ENCODE measurements at places on chromosomes 1 and 21.

DNA sequence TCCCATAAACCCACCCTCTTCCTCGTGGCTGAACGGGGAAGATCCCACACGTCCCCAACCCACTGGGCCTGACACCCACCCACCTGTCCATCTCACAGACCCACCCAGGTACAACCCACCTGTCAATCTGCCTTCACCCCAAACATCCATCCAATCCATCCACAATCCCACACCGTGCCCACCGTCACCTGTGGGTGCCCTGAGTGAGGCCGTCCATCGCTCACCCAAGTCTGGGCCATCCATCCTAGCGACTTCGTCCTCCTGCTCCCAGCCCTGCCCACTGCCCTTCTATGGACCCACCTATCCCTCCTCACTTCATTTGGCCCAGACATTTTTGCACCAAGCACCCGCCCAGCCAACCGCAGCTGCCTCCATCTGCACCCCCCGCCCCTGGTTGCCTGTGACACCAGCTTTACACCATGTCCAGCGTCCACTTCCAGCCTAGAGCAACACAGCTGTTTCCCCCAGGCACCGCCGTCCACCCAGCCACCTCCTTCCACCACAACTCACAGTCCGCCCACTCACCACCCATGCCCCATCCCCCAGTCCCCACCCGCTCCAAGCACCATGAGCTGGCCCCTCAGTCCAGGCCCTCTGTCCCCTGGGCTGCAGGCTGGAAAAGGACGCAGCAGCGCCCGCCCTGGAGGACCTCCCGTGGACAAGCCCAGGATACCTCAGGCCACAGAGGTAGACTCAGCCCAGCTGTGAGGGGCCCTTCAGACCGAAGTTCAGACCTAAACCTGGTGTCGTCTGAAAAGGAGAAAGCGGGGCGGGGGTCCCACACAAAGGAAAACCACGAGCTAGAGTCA, 7.7 kb downstream of the TTLL10 start:
- no peak for DNase-seq

GRCh38 chr21:45596704-45597318, 46.7 kb upstream of the PCBP3 start:
- DNase-seq, result peak; percentile 76

- DNase-seq, result peak; percentile 58
Observed at GRCh38 chr1:152001631-152002584, 8.2 kb upstream of the S100A10 start.

DNA sequence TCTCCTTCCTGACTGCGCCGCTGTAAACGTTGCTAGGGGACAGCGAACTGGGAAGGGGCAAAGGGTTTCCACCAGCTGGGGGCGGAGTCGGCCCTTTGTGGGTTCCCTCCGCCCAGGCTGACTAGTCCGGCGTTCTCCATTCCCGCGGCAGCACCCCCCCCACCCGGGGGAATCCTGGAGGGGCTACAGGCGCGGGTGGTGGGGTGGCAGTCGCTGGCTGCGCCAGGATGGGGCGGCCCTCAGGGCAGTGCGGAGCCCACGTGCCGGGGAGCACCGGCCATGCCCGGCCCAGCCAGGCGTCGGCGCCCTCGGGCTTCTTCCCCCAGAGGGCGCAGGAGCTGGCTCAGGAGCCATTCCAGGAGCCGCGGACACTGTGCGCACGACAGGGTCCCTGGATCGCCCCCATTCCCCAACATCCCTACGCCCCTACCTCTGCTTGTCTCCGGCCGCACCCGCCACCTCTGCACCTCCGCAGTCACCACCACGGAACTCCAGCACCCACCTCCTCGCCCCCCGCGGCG, 476 bp downstream of the BATF3 start:
- no peak for DNase-seq

DNA sequence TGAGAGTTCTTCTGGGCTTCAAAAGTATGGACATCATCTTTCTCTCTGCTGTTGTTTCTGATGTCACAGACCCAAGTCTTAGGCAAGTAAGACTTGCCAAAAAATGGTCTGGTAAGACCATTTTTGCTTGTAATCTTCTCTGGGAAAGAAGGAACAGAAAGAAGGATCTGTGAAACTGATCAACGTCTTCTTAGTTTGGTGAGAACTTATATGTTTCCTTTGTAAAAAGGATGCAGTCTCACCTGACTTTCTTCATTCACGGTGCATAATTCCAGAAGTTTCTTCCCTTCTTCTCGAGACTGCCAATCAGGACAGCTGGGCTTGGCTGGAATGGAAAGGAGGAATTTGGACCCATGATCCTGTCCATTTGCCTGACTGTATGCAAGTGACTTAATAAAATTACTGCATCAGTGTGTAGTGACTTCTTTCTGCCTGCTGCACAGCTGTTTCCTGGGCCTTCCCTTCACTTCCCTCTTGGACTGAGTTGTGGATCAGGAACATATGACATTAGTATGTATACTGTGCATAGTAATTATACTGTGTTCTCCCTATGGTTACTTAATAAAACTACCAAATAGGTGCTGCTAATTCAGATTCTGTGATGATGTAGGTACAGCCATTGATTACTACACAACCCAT, 7.6 kb upstream of the DENND1B start:
- no peak for DNase-seq

- no peak for DNase-seq
Observed at GRCh38 chr1:184352776-184353175, 34.1 kb upstream of the C1orf21 start.

DNA sequence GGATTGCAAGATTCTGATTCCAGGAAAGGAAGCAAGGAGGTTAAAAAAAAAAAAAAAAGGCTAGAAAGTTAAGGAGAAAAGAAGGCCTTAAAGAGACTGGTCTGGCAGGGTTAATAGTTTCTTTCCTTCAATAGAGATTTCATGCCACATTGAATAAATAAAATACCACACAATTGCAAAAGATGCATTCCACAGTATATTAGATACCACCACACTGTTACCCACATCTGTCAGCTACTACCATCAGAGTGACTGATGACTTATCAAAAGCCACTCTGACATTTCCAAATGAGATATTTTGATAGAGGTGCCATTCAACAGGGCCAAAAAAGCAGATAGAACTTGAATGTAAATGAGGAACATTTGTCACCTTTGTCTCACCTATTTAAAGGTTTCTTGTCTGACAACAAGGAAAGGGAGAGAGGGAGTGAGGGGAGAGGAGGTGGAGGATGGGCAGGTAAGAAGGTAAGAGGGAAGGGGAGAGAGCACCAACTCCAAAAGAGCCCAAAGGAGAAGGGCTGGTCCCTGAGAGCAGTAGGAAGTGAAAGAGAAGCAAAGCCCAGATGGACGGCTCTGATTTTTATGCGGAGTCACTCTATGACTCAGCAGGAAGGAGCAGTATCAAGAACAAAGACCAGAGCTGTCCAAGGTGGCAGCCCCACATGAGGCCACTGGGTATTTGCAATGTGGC, 38.3 kb downstream of the LRRN2 start:
- DNase-seq, result no peak

GRCh38 chr1:165144757-165145397, 211.6 kb downstream of the LMX1A start:
- DNase-seq, result no peak

- DNase-seq, result no peak
Observed at GRCh38 chr21:28738420-28738704, 254.3 kb downstream of the LTN1 start.

DNA sequence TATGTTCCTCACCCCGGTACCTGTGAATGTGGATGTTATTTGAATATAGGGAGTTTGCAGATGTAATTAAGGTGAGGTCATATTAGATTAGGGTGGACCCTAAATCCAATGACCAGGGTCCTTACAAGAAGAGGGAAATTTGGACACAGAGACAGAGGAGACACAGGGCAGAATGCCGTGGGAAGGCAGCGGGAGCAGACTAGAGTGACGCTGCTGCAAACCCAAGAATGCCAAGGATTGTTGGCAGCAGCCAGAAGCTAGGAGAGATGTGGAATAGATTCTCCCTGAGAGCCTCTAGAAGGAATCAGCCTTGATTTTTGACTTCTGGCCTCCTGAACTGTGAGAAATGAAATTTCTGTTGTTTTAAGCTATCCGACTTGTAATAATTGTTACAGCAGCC, 53.6 kb downstream of the SPATA46 start:
- DNase-seq, result no peak

Data from stimulated activated CD8-positive, alpha-beta memory T cell treated with anti-CD3 and anti-CD28 coated beads, Interleukin-2, amount 100 ng/mL, for 1 hour (primary cell).